ENCODE measurements at places on chromosomes 6 and 20.

DNA sequence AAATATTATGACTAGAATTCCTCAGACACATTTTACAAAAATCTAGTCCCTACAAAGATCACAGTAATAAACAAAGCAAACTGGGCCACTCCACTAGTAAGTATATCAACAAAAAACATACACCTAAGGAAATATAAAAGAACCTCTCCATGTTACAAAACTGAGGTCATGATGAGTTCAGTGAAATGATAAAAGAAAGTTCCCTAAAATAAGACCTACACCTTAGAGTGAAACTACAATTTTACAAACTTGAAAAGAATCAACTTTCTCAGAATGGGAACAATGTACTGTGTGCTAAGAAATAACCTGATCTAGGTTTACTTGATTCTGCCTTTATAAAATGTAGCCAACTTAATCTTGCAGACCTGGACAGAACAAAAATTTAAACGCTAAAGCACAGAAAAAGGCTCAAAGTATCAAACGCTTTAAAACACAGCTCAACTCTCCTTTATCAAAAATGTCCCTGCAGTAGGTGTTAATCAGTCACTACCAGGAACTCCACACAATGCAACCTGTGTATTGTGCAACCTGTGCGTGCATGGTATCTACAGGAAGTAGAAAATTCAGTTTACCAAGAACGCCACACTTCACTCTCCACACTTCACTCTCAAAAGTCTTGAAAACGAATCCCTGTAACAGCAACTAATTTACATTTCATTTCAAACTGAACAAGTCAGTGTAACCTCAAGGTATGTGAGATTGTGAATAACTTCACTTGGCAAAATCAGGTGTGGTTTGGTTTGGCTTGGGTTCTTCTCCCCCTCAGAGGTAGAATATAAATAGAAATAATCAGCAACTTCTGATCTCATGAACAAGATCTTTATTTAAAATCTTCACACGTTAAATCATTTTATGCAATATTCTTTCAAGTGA is 1.8 kb downstream of the RALGAPA2 start:
- no peak for DNase-seq

- no peak for DNase-seq
These were observed 24.1 kb downstream of the CFAP61 start for GRCh38 chr20:20076297-20077065.

DNA sequence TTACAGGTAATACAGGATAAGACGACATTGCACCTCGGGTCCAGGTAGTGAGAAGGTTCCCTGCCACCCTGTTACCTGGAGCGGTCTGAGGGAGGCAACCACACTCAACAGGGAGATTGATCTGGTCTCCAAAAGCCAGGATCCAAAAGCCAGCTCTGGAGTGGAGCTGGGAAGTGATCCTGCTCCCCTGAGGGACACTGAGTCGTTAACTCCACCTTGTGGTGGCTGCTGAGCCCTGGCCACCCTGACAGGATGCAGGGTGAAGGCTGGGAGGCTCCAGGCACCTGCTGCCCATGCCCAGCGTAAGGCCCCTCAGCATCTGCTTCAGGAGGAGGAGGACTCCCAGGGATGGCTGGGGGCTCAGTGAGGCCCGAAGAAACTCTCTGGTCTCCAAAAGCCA is 38.7 kb upstream of the SLC22A2 start:
- no peak for DNase-seq

DNA sequence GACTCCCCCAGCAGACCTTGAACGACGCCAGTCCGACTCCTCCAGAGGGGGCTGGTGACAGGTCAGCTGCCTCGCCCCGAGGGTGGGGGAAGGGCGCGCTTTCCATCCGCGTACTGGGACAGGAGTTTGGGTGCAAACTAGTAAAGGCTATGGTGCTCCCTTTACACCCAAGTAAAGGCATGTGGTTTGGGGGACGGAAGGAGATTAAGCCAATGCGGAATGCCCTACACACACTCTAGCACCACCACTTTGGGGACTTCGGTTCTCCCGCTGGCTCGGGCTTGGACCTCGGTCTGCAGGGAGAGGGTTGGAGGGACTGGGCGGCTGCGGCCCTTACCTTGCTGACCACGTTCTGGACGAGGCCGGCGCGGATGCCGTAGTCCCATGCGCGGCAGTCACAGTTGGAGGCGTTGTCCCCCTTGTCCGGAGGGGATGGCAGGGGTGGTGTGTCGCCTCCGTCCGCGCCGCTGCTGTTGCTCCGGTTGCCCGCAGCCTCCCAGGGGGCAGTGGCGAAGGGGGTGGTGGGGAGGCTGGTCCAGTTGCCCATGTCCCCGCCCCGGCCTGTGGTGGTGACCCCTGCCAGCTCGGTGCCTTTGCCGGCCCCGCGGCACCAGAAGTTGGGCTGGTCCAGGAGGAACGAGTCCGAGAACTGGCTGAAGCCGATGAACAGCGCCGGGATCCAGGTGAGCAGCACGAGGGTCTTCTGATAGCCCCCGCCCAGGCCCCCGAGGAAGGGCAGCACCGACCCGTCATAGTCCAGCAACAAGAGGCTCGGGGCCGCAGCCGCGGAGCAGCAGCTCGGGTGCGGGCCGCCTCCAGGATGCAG is 1.1 kb downstream of the SLC22A23 start:
- DNase-seq = peak; percentile 11

GRCh38 chr6:133814238-133814637 is 74.7 kb upstream of the TCF21 start:
- no peak for DNase-seq

DNA sequence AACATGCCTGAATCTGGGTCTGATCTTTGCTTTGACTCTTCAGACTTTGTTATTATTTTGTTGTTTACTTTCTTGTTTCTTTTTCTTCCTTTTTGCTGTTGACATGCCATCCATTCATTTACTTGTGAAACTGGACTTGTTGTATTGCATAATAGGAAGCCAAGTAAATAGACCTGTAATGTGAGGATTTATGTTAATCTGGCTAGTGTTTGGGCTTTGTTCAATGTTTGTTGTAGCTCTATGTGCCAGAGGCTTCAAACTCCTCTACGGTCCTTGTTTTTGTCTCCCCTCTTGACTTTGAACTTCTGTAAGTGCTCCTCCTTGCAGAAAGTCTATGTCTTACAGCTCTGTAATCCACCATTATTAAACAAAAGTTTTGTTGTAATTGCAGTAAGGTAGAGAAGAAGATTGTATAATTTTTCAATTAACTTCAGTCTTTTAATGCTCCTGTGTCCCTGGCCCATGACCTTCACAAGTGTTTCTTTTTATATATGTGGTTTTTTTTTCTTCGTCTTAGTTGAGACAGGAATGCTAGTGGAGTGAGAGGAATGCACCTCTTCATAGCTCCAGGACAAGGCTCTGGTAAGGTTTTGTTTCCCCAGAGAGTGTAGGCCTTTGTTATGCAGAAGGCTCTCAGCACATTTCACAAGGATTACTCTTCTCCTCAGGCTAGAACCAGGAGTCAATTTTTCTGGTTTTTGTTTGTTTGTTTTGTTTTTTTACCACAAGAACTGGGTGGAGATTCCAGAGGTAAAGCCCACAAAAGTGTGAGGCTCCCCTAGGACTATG is 1061.8 kb upstream of the CITED2 start:
- DNase-seq = no peak

- peak; percentile 18 for DNase-seq
These were observed 891 bp downstream of the RSPO3 start for GRCh38 chr6:127119102-127120022.

- no peak for DNase-seq
These were observed 82.4 kb downstream of the RTN4IP1 start for GRCh38 chr6:106546691-106547414.

DNA sequence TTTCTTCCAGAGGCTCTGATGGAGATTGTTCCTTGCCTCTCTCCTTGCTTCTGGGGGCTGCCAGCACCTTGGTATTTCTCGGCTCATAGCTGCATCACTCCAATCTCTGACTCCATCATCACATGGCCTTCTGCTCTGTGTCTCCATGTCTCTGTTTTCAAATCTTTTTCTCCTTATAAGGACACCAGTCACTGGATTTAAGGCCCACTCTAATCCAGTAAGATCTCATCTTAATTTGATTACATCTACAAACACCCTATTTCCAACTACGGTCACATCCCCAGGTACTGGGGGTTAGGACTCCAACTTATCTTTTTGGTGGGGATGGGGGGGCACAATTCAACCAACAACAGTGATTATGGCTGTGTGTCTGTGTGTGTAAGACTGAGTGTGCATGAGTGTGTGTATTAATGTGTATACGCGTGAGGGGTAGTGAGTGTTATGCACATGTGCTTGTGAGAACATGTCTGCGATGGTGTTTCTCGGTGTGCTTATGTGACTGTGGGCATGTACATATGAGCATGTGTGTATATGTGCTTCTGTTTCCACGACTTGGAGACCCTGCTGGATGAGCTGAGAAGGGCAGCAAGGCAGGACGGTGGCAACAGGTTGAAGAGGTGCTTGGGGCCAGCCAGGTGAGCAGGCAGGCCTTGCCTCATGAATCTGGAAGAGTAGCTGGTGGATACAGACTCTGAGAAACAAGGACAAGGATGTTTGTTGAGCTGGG is 130.5 kb downstream of the MRPL14 start:
- no peak for DNase-seq

- no peak for DNase-seq
These were observed 22.2 kb upstream of the GMNN start for GRCh38 chr6:24752503-24752902.

- no peak for DNase-seq
These were observed 83.9 kb upstream of the SIRPG start for GRCh38 chr20:1741309-1742048.

DNA sequence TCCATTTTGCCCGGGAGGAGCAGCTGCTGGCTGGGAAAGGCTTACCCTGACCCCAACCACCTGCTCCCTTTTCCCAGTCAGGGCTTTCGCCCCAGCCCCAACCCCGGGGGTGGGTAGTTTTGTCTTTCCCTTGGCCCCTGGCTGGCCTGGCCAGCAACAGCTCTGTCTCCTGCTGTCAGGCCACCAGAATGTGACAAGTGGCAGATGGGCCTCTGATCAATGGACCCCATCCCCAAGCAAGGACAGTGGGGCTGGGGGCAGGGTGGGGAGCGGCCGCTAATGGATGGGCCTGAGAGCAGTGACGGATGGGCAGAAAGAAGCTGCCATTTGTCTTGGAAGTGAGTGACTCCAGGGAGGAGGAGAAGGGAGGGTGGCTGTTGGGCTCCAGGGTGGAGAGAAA is 121.6 kb downstream of the DHX35 start:
- DNase-seq = no peak

GRCh38 chr6:43771210-43771857 is 1.3 kb downstream of the VEGFA start:
- DNase-seq = peak; percentile 43

GRCh38 chr20:63696306-63696627 is 185 bp upstream of the TNFRSF6B start:
- no peak for DNase-seq

- no peak for DNase-seq
These were observed 193.2 kb downstream of the SLC16A10 start for GRCh38 chr6:111280445-111280955.

DNA sequence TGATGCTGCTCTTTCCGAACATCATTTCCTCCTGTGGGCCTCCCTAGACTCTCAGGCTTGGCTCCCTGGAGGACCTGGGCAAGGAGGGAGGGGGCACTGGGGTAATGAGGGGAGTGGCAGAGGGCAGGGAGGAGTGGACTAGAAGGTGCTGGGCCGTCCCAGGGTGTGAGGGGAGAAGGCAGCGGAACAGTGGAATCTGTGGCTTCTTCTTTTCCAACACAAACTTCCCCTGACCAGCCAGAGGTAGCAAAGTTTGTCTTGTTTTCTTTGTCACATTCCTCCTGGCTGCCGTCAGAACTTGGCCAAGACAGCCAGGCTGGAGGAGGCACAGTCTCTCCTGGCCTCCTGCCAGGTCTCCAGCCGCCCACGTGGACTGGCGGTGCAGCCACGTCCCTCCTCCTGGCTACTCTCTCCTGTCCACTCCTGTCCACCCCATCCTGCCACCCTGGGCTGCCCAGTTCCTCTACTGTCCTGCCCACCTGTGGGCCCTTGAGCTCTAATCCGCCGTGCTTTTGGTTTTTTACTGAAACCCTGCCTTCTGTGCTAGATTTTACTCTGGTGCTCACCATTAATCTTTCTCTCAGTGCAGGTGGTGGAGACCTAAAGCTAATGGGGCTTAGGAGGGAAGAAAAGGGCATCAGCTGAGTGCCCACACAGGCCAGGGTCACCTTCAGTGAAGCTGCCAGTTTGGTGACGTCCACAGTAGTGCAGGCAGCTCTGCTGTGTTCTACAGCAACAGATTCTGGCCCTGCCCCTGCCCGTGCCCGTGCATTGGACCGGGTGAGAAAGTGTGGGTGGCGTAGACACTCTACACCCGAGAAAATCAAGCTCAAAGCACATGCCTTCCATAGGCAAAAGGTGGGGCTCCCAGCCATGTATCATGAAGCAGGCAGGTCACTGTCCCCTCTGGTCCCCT is 2.8 kb upstream of the CDSN start:
- DNase-seq = no peak

GRCh38 chr6:14337152-14337551 is 219.6 kb downstream of the CD83 start:
- DNase-seq = no peak

GRCh38 chr20:33999025-33999649 is 5.4 kb downstream of the RALY start:
- no peak for DNase-seq

DNA sequence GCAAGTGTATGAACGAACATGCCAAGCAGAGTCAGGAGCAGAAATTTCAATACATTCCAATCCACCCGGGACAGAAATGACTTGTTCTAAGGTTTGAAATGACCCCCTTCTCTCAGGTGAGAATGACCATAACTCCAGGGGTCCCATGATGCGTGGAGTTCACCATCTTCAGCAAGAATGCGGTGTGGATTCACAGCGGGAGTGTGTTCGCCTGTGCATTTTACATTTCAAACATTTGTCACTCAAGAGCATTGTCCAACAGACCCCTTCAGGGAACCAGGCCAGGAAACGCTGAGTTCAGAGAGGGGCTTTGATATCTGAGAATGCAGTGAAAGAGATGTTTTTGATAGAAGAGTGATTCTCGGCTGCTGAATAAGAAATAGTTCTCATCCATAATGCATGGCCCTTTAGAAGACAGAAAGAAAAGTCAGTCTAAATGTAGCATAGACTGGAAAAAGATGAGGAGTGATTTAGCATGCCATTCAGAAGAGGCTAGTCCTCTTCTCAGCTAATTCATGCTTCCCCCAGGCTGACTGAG is 200.3 kb upstream of the KCNG1 start:
- no peak for DNase-seq

DNA sequence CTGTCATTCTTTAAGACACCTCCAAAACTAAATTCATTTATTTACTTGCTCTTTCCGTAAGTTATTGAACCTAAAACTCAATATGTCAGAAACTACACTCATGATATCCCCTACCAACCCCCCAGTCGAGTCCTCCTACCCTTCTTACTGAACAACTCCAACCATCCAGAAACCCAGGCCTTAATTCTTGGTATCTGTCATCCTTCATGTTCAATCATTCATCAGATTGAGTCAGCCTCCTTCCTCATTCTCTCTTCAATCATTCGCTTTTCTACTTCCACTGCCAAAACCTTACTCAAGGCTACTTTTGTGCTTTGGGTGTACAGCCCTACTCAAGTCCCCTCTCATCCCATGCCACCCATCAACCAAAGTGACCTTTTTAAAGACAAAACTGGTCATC is 95.7 kb downstream of the SMLR1 start:
- DNase-seq = no peak

DNA sequence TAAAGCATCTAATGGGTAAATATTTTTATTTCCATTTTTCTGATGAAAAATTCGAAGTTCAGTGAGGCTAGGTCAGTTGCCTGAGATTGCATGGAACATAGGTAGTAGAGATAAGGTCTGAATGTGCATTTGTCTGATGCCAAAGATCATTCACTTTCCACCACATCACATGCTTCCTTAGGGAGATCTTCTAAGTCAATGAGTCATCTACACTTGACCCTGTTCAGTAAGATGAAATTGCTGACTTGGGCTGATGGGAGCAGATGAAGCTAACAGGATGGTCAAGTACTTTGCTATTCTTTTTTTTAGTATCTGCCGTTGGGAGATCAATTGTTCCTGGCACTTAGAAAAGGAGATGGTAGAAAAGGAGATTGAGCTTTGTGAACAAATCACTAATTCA is 511.3 kb downstream of the PHF3 start:
- no peak for DNase-seq

All from neural crest cell (in vitro differentiated cells).